T-helper 9 cell (primary cell): ENCODE measurements at places on chromosomes 16 and 17.

DNA sequence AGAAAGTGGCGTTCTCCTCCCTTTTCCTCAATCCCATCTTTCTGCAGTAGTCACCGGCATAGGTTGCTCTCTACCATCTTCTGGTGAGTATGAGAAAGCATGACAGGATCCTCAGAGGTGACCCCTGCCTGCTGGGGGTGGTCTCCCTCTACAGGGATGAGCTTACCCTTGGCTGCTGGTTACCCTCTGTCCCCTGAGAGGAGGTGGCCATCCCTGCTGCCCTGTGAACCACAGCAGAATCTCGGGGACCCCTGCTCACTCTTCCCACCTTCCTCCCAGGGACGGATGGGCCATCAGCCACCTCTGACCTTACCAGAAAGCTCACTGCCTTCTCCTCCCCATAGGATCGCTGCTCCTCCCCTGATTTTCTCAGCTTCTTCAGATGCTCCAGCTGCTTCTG is 7.8 kb downstream of the MEFV start:
- no peak for DNase-seq

GRCh38 chr17:29588562-29589411 is 661 bp downstream of the GIT1 start:
- DNase-seq = peak; percentile 36

GRCh38 chr17:3678821-3679530 is 10.4 kb downstream of the EMC6 start:
- DNase-seq = no peak

GRCh38 chr16:68778551-68779231 is 41.6 kb downstream of the CDH1 start:
- no peak for DNase-seq

GRCh38 chr17:36461330-36462110 is 25.0 kb upstream of the ZNHIT3 start:
- DNase-seq = no peak

DNA sequence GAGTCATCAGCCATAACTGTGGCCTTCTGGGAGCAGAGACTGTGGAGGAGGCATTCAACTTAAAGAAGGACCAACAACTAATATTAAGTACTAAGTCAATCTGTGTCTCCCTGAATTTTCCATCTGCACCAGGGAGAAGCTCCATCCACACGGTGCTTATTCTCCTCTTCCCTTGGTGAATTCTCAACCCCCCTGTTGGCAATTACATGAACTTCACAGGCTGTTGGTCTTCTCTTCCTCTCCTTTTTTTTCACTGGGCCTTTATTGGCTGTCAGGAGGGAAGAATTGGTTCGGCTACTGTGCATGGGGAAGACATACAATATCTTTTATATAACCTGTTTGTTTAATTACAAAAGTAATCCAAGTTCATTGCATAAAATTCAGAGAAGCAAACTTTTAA is 152.8 kb upstream of the IRX6 start:
- DNase-seq = no peak

GRCh38 chr16:28587386-28587785 is 9.5 kb downstream of the SULT1A2 start:
- DNase-seq = no peak

DNA sequence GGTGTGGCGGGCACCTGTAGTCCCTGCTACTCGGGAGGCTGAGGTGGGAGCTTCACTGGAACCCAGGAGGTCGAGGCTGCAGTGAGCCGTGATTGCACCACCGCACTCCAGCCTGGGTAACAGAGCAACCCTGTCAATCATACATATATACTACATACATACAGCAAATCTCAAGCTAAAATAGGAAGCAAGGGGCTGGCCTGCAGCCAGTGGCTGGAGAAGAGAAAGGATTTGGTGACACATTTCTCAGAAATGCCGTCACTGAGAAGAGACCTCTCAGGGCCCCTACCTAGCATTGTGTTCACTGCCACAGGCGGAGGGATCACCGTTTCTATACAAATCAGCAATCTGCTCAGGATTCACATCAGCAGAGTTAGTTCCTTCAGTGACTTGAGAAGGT is 16.9 kb downstream of the NARF start:
- no peak for DNase-seq

GRCh38 chr17:34823023-34823422 is 138.2 kb downstream of the CCT6B start:
- DNase-seq = no peak

DNA sequence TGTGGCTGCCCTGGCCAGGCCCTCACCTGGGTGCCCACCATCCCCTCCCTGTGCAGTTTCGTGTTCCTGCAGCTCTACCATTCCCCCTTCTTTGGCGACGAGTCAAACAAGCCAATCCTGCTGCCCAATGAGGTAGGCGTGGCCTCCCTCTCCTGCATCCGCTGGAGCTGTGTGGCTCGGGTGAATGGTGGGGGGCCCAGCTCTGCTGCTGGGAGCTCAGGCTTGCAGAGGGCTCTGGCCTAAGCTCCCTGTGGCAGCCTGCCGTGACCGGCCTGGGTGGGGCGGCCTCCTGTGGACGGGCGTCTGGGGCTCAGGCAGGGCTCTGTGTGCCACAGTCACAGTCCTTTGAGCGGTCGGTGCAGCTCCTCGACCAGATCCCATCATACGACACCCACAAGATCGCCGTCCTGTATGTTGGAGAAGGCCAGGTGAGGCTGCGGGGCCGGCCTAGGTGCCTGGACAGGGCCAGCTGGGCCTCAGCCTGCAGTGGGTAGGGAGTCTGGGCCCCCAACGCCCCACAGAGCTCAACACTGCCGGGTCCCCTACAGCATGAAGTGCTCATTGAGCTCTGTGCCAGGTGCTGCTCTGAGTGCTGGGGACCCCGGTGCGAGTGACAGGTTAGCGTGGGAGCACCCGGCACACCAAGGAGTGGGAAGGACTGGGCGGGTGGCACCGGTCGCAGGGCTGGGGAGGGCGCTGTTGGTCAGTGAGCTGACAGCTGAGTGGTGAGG is 37.3 kb downstream of the TSC2 start:
- no peak for DNase-seq

DNA sequence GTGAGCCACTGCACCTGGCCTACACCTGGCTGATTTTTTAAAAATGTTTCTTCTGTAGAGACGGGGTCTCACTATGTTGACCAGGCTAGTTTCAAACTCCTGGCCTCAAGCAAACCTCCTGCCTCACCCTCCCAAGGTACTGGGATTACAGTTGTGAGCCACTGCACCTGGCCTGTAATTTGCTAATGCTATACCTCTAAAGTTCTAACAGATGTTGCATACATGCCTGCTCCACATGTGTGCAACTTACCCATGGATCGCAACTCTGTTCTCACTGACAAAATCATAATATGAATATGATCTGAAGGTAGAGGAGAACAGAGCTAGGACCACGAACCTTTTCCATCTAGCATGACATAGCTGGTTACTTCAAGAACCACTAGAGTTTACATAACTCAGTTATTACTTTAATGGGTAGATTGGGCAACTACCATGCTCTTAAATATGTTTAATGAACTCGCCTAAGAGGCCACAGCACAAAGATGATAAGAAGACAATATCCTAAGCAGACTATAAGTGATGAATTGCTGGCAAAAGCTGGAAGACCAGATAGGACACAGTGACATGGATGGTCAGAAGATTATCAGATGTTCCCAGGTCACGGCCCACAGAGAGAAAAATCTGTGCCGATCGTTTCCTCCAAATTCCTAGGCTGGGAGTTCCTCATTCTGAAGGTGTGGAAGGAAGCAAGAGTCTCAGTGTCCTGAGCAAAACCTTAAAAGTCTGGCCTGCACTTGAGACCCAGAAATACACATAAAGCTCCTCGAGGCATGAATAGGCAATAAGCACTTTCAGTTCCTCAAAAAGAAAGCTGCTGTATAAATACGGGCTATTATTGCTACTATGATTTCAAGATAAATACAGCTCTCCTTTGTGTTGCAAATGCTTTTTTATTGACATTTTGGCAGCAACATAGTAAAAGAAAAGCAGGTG is 53.6 kb upstream of the ICAM2 start:
- DNase-seq = no peak

DNA sequence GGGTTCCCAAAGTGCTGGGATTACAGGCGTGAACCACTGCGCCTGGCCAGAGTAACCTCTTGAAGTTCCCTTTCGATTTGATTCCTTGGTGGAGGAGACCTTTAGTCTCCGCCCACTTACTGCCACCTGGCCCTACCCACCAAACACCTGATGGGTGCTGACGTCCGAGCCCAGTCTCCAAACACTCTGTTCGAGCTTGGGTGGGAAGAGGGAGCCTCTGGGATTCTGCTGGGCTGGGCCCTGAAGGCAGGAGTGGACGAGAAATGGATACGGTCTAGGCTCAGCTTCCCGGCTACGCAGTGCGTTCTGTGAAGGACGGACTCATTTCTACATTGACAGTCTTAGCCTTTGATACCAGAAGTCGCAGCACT is 870 bp upstream of the ITGA3 start:
- DNase-seq = peak; percentile 7

DNA sequence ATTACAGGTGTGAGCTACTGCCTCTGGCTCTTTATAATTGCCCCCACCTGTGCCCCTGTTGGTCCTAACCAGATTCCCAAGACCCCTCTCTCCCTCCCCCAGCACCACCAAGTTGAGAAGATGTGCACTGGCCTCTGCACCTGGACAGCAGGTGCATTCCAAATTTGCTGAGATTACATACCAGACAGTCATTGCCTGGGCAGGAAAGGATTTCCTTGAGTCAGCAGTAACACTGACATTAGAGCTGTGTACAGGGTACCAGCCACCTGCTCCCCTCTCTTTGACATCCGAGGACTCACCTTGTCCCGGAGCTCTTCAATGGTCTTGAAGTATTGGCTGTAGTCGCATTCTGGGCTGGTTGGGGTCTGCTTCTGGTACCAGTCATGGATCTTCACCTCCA is 659 bp downstream of the KRT15 start:
- no peak for DNase-seq

GRCh38 chr16:75377729-75378386 is 55.4 kb downstream of the CFDP1 start:
- DNase-seq = no peak

- DNase-seq = peak; percentile 58
Measured at GRCh38 chr17:38867179-38867967, 2.5 kb upstream of the LASP1 start.

GRCh38 chr17:3904501-3904900 is 11.6 kb upstream of the CAMKK1 start:
- DNase-seq = no peak

- no peak for DNase-seq
Measured at GRCh38 chr17:18267366-18267765, 6.9 kb downstream of the MIEF2 start.

GRCh38 chr16:86291491-86291890 is 218.8 kb upstream of the FOXF1 start:
- no peak for DNase-seq

DNA sequence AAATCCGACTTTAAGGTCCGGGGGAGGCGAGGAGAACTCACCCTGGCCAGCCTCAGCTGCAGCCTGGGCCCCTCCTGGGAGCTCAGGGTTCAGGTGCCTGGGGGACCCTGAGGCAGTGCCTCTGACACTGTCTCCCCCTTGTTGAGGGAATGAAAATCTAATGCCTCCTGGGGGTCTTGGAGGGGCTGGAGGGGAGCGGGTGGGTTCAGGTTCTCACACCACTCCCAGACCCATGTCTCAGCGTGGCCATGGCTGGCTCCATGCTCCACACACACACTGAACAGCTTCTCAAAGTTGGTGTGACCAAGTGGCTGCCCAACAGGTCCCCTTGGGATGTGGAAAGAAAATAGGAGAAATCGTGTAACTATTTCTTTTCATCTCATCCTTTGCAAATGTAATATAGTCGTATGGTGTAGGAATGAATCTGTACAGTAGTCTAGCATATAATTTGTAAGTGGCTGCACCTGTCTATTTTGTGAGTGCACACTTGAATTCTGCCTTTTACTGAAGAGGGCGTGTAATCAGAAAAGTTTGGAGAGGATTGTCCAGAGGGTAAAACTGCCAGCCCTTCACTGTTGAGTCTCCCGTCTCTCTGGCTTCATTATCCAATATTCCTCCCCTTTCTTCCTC is 788 bp upstream of the PRCD start:
- DNase-seq = no peak

DNA sequence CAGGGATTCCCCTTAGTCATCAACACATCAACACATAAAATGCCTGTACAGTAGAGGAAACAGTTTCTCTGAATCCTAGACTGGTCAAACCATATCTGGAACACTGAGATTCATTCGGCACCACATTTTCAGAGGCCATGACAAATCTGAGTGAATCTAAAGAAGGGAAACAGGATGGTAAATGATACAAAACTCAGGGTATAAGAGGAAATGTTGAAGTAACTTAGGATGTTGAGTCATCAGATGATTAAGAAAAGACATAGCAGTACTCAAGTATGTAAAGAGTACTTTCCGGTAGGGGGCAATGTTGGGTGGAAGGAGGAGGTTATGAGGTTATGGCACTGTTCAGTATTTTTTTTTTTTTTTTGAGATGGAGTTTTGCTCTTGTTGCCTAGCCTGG is 358.5 kb upstream of the PMFBP1 start:
- no peak for DNase-seq

GRCh38 chr17:75301049-75301448 is 11.8 kb upstream of the SLC25A19 start:
- DNase-seq = no peak

DNA sequence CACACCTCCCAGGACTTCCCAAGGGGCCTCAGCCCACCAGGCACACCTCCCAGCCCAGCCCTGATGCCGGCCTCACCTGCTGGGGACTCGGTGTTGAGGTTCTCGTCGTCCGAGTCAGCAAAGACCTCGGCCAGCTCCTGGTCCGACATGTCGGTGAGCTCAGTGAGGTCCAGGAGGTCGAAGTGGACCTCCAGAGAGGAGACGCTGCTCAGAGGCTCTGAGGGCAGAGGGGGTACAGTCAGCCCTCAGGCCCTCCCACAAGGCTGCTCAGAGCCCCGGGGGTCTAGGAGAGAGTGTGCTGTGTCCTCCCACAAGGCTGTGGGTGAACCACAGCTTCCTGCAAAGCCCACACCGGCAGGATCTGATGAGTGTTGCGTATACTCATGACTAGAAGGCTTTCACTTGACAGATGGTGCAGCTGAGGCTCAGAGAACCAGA is 10.5 kb downstream of the DBNDD1 start:
- peak; percentile 24 for DNase-seq

DNA sequence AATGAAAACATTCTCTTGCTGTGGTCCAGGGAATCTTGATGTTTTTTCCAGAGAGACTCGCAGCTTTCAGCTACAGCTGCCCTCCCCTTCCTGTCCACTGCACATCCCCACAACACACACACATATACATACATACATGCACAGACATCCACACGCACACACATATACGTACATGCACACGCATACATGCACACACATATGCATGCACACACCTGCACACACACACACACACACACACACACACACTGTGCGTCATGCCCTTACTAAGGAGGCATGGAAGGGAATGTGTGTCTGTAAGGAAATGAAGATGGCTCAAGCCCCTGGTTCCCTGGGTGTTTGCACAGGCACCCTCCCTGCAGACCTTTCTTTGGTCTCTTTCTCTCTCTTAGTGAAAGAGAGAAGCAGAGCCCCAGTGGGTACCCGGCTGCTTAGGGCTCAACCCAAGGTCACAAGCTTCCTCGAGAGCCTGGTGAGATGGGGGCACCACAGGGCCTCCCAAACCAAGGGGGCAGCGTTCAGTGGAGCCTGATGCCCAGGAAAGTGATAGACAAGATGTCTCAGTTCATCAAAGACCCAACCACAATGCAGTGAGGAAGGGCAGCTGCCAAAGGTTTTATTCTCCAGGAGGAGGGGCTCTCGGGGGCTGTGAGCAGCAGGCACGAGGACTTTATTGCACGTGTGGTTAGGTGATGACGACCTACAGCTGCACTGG is 33.3 kb downstream of the TNFRSF13B start:
- no peak for DNase-seq

- DNase-seq = no peak
Measured at GRCh38 chr16:813916-814412, 13.4 kb upstream of the GNG13 start.
